Esophagus squamous epithelium (tissue), 5 donors: ENCODE measurements at places on chromosomes 6 and 20. TPM values are rescaled to one million over a fixed set of nuclear protein-coding genes. Genes with fewer than 3 reads are reported as not detected.

GRCh38 chr20:63232235-63233060 is 3.3 kb upstream of the BIRC7 start:
- no peak for DNase-seq

- no peak for DNase-seq
Measured at GRCh38 chr6:34063651-34064050, 82.2 kb downstream of the GRM4 start.

DNA sequence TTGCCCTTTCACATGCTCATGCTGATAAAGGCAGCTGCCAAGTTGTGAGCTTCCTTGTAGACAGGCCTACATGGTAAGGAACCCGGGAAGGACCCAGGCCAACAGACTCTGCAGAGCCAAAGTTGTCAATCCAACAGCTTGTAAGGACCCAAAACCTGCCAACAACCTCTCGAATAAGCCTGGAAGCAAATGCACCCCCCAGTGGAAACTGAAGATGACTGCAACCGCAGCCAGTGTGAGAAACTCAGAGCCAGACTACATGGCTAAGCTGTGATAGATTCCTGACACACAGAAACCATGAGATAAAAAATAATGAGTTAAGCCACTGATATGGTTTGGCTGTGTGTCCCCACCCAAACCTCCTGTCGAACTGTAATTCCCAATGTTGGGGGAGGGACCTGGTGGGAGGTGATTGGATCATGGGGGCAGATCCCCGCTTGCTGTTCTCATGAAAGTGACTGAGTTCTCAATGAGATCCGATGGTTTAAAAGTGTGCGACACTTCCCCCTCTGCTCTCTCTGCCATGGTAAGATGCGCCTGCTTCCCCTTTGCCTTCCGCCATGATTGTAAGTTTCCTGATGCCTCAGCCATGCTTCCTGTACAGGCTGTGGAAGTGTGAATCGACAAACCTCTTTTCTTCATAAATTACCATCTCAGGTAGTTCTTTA is 18.8 kb upstream of the CLPSL2 start:
- no peak for DNase-seq

- DNase-seq = no peak
Measured at GRCh38 chr6:154953644-154954043, 41.5 kb upstream of the TIAM2 start.

DNA sequence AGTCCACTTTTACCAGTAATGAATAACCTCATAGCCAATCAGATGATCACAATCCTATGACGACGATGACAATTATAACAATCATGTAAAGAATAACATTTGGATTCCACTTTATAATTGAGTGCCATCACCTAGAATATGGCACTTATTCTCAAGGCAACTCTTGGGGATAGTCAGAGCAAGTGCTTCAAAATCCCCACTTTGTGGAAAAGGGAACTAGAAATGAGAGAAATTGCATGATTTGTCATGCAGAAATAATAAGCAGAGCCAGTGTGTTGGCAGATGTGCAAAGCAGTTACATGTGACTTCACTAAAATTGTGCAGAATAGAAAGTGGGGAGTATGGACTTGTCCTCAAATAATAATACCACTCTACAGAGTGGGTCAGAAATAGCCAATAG is 41.3 kb downstream of the FRK start:
- DNase-seq = no peak

- DNase-seq = no peak
Measured at GRCh38 chr6:46090115-46091079, 39.4 kb upstream of the ENPP4 start.

GRCh38 chr6:71531841-71532240 is 243.2 kb downstream of the OGFRL1 start:
- DNase-seq = no peak

RBPJL gene
- not detected for total RNA-seq
